NCI-H2029 treated with DMSO at 0.1 percent for 48 hours (cell line): ENCODE measurements at places on chromosomes 16 and 17.
A peak's percentile ranks its signal among the peaks of the same experiment; 100 is the strongest.

DNA sequence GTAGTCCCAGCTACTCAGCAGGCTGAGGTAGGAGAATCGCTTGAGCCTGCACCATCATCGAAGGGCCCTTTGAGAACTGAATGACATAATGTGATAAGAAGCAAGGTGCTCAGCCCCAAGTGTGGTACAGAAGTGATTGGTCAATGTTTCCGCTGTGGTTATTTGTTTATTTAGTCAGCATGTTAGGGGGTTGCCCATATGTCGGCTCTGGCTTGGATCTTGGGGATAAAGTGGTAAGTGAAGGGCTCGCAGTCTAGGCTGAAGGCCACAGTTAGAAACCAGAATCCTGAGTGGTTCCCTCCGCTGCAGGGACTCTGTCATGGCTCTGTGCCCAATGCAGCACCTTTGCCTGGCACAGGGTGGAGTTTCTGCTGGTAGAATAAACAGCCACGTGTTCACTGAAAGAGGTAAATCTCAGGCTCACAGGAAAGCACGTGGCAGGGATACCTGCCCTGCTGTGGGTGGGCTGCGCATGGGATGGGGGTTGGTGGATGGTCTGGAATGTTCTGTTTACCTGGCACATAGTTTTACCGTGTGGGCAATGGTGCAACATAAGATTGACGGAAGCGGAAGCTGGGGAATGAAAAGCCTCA is 35.4 kb downstream of the SYT17 start:
- peak; percentile 89 for DNase-seq

- DNase-seq: peak; percentile 17
These were observed 15.1 kb downstream of the SAMD14 start for GRCh38 chr17:50114849-50115357.

DNA sequence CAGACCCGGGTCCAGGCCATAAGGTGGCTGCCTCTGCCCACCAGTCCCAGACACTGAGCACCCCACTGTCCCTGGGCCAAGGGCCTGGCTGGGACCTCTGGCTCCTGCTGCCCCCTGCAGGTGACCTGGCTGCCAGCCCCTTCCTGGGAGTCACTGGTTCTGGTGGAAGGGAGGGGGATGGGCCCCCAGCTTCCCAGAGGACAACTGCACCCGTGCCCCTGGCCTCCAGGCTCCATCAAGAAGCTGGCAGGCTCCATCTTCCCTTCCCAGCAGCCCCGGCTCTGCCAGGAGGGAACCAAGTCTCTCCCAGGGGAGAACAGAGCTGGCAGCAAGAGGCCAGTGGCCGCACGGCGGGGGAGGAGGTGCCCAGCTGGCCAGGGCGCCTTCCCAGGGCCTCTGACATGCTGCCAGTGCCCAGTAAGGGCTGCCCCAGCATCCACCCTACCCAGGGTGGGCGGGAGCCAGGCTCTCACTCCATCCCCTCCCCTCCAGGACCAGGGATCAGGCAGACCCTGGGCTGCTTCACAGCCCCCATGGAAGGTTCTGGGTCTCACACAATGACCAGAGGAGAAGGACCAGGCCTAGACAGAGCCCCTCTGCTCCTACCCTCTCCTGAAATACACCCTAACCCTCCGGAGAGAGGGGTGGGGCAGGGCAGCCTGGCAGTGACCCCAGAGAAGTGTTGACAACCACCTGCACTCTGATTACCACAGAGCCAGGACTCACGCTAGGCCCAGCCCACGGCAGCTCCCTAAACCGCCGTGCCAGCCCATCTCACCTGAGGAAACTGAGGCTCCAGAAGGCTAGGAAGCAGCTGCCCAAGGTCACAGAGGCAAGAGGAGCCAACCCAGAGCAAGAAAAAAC is 3.6 kb downstream of the CLUH start:
- no peak for DNase-seq

DNA sequence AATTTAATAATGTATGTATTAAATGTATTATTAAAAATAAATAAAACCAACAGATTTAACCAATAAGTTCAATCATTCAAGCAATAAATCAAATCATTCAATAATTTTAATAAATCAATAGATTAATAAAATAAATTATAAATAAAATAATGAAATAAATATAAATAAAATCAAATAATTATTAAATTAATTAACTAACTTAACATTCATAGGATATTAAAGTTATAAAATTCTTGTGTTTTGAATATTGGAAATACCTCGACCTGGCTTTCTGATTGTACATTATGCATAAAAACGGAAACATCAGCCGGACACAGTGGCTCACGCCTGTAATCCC is 182.2 kb downstream of the BANP start:
- DNase-seq: no peak

DNA sequence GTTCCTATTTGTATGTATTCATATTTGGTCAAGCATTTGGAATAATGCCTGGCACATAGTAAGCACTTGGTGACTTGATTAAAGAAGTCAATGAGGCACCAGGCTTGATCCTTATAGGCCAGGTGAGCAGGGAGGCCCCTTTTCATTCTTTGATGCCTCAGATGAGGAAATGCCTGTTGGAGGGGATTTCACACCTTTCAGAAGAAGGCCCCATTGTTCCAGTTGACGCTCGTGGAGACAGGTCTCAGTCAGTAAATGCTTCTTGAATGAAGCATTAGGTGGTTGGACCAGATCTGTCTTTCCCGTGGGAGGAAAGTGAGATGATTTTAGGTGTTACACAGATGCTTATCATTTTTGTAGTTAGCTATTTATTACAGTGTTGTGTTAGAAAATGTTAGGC is 13.0 kb downstream of the LCMT1 start:
- DNase-seq: no peak

DNA sequence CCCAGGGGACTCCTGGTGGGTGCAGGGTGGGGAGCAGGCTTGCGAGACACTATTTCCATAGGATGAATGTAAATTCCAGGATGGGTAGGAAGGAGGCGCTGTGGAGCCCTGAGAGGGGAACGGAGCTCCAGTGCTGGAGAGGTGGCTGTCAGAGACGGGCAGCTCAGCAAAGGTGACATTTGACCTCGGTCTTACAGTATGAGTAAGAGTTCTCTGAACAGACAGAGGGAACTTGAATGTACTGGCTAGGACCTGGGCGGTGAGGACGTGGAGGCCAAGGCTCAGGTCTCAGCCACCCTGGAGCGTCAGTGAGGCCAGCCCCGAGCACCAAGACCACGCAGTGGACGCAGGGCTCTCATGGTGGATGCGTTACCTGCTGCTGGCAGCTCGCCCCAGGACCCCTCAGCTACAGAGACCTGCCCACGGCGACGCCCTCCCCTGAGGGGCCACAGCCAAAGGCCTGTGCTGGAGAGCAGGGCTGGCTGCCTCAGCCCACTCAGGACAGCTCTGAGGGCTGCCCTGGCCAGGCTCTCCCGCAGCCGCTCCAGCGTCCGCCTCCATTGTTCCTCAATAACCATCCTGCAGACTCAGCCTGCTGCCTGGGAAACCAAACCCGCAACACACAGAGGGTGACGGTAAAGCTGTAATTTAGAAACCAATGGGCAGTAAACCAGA is 65.9 kb upstream of the TNRC6C start:
- no peak for DNase-seq

GRCh38 chr16:30437511-30438046 is 7.7 kb upstream of the DCTPP1 start:
- peak; percentile 98 for DNase-seq

DNA sequence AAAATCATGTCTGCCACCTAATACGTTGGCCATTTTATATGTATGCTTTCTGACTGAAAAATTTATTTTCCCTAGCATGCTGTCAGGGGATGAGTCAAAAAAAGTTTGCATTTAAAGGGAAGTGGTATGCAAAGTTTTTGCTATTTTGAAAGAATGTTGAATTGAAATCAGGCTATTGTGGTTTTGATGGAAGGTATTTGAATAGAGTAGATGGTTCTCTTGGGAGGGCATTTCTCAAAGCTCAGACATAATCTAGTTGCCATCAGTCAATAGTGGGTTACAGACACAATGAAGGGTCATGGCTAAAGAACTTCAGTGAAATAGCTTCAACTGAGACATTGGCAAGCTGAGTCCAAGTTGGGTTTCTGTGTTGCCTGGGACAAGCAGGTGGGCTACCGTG is 102.4 kb downstream of the MAP2K6 start:
- DNase-seq: no peak

- no peak for DNase-seq
These were observed 1.3 kb downstream of the HNF1B start for GRCh38 chr17:37743612-37743874.

- DNase-seq: no peak
These were observed 67.7 kb downstream of the KATNIP start for GRCh38 chr16:27617665-27618064.

GRCh38 chr17:69235338-69236058 is 6.9 kb upstream of the ABCA10 start:
- peak; percentile 57 for DNase-seq

- DNase-seq: no peak
These were observed 13.2 kb downstream of the TOM1L2 start for GRCh38 chr17:17958982-17959381.

DNA sequence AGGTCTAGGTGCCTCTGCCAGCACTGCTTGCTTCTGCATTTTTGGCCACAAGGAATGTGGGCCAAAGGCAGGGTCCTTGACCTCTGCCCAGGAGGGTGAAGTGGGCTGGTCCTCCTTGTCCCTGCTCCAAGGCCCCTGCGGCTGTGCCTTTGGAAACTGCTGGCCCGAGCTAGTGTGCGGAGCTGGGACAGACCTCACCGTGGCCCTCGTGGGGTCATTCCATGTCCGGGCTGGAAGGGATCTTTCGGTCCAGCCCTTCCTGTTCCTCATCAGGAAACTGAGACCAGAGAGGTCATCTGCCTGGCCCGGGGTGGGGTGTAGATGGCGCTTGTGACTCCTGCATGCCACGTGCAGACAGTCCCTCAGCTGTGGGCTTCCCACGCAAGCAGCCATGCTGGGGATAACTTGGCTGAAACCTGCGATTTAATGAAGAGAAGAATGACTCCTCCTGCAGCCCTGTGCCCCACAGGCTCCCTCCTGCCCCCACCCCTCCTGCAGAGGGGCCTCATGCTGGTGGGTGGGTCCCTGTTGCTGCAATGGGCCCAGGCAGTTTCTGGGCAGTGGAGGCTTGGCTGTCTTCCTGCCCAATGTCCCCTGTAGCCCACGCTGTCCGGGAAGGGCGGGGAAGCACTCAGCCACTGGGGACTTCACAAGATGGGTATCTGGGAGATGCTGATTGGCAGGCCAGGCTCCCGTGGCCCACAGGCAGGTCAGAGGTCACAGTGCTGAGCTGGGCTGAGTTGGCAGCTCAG is 245.2 kb downstream of the SEC14L1 start:
- DNase-seq: no peak

DNA sequence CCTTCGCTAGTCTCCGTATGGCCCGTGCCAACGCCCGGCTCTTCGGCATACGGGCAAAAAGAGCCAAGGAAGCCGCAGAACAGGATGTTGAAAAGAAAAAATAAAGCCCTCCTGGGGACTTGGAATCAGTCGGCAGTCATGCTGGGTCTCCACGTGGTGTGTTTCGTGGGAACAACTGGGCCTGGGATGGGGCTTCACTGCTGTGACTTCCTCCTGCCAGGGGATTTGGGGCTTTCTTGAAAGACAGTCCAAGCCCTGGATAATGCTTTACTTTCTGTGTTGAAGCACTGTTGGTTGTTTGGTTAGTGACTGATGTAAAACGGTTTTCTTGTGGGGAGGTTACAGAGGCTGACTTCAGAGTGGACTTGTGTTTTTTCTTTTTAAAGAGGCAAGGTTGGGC is 2.5 kb downstream of the RPL13 start:
- no peak for DNase-seq

DNA sequence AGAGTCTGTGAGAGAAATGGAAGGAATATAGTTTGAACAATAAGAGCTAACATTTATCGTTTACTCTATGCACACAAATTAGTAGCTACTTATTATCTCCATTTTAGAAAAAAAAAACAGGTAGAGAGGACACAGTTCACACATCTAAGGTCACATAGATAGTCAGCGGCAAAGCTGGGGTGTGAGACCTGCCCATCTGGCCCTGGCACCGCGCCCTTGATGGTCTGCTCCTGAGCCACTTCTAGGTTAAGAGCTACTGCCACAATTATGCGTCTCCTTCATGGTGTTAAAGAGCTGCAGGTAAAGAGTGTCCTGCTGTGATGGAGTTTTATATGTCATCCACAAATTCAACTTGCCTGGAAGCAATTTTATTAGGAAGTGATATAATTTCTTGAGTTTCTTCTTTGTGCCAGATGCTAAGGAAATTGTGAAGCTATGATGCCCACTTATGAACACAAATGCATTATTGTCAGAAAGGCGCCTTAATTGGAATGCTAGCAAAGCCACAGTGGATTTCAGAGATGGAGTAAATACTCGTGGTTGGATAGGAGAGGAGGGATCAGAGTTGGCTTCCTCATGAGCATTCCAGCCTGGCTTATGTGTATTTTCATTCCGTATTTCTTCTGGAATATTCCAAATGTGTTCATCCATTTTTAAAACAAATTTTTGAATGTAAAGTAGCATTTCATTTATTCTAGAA is 21.3 kb upstream of the MFSD6L start:
- DNase-seq: no peak

- no peak for DNase-seq
These were observed 32.9 kb downstream of the DEF8 start for GRCh38 chr16:89981414-89981813.

GRCh38 chr16:72467157-72467759 is 295.3 kb upstream of the PMFBP1 start:
- peak; percentile 4 for DNase-seq

- DNase-seq: no peak
These were observed 5.5 kb downstream of the CCL17 start for GRCh38 chr16:57409870-57410587.

DNA sequence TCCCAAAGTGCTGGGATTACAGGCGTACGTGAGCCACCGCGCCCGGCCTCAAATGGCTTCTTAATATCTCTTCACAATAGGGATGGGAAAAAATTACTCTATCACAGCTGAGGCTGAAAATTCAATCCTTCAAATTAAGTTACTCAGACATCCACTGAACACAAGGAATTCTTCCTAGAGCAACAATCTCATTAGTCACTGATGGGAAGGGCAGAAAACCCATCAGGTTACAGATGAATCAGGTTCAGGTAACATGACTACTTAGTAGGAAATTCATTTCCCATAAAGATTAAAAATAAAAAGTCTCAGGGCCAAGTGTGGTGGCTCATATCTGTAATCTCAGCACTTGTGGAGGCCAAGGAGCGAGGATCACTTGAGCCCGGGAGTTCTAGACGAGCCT is 42.5 kb upstream of the ABR start:
- DNase-seq: no peak

- DNase-seq: no peak
These were observed 123.0 kb upstream of the RBFOX1 start for GRCh38 chr16:7209598-7209997.
